ENCODE measurements at places on chromosomes 13 and 19.

GRCh38 chr19:6384381-6384780, 8.6 kb downstream of the GTF2F1 start:
- DNase-seq = no peak

GRCh38 chr13:53052675-53053074, 24.1 kb downstream of the OLFM4 start:
- no peak for DNase-seq

DNA sequence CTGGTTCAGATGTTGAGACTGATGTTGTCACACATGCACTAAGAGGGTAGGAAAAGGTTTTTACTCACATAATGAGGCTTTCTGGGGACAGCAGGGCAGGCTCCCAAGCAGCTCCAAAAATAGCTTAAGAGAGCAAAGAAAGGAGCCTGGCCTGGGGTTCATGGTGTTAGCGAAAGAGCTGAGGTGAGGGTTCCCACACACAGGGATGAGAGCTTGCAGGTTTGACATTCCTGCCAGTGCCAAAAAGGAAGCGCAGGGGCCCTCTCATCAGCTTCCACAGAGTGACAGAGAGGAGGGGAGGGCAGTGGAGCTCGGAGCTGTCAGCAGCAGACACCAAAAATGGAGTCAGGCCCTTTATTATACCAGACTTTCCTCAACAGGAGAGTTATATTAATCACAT, 65.5 kb upstream of the FAM216B start:
- no peak for DNase-seq

- no peak for DNase-seq
Measured at GRCh38 chr13:106172176-106172905, 363.1 kb downstream of the EFNB2 start.

GRCh38 chr13:35594096-35594495, 117.6 kb upstream of the MAB21L1 start:
- no peak for DNase-seq

DNA sequence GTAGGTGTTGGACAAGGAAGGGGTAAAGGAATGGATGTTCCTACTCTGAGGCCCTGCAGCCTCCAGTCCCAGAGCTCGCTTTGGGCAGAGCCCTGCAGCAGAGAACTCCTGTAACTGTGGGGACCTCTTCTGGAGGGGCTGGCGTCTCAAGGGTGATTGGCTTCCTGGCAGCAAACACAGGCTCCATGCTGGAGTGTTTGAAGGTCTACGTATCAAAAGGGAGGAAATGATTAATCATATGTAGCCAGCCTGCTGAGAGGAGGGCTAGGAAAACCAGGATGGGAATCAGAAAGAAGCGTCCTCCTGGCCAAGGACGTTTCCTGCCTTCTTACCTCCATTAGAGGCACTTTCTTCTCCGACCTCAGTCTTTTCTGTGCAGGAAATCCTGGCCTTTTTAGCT, 208.5 kb downstream of the TSHZ3 start:
- DNase-seq = no peak

- no peak for DNase-seq
Measured at GRCh38 chr13:110274687-110275086, 32.3 kb downstream of the COL4A1 start.

DNA sequence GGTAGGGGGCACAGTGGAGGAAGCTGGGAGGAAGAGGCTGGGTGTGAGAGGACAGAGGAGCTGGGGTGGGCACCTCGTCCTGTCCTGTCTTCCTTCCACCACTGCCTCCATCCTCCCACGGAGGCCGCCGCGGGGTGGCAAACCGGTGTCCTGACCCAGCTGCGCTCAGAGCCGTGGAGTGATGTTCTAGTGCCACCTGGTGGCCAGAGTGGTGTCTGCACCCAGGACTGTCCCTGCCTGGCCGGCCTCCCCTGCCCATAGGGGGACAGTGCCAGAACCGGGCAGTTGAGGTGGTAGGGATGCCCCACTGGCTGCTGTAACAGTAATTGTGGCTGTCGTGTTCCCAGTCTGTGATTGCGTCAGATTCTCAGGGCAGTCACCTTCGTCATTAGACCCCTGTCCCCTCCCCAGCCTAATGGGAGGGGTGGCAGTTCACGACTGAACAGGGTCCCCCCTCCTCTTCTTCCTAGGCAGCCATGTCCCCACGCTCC, 11.1 kb upstream of the ARRDC2 start:
- DNase-seq = peak; percentile 89

- no peak for DNase-seq
Measured at GRCh38 chr13:72853000-72853399, 71.1 kb downstream of the PIBF1 start.

GRCh38 chr13:110625771-110626321, 10.5 kb downstream of the NAXD start:
- DNase-seq = no peak

DNA sequence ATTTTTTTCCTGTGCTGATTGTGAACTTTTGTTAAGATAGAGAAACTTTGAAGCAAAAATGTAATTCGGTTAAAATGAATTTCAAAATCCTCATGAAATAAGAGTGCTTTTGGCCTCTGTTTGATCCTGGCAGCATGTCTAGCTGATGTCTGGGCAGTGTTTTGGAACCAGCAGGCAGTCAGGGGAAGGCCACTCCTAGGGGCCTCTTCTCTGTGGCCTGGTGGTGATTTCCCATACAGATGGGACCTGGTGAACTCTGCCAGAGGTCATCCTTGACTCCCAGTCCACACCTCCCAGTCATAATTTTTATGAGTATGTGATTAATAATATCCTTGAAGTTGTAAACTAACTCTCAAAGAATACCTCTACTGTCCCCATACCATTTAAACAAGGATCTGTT, 226.6 kb downstream of the PCCA start:
- DNase-seq = no peak

DNA sequence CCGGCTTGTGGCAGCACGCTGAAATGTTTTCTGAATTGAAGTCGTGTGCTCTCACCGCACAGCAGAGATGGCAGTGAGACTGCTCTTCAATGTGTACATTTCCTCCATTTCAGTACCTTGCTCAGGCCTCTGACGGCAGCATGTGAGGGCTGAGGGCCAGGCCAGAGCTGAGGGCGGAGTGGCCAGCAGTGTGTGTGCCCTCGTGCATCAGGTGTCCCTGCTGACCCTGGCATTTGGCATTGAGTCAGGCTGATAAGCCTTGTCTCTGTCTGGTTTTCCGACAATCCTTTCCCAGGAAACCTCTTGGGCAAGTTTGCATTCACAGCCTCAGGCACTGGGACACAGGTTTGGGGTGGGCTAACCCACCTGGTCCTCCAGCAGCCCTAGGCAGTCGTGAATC, 62.3 kb downstream of the EFNB2 start:
- no peak for DNase-seq

- no peak for DNase-seq
Measured at GRCh38 chr13:49580980-49581680, 4.2 kb downstream of the RCBTB1 start.

GRCh38 chr13:64855506-64855905, 2374.6 kb downstream of the PCDH9 start:
- no peak for DNase-seq

GRCh38 chr19:48713041-48713863, 6.3 kb downstream of the MAMSTR start:
- DNase-seq = no peak

- no peak for DNase-seq
Measured at GRCh38 chr13:21465710-21466160, 6.6 kb upstream of the ZDHHC20 start.

DNA sequence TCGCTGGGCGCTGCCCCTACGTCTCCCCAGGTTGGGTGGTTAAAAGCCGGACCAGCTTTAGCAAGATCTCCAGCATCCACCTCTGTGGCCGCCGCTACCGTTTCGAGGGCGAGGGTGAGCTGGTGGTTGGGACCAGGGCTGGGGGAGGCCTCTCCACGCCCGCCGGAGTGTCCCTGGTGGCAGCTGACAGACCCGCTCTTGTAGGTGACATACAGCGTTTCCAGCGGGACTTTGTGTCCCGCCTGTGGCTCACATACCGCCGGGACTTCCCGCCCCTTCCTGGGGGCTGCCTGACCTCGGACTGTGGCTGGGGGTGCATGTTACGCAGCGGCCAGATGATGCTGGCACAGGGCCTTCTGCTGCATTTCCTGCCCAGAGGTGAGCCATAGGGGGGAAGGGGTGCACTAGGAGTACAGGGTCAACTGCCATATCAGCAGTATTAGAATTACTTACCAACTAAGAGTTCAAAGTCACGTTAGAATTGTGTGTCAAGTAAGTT, 1.1 kb downstream of the ATG4D start:
- no peak for DNase-seq

GRCh38 chr19:2059422-2060201, 8.6 kb upstream of the MKNK2 start:
- DNase-seq = no peak

DNA sequence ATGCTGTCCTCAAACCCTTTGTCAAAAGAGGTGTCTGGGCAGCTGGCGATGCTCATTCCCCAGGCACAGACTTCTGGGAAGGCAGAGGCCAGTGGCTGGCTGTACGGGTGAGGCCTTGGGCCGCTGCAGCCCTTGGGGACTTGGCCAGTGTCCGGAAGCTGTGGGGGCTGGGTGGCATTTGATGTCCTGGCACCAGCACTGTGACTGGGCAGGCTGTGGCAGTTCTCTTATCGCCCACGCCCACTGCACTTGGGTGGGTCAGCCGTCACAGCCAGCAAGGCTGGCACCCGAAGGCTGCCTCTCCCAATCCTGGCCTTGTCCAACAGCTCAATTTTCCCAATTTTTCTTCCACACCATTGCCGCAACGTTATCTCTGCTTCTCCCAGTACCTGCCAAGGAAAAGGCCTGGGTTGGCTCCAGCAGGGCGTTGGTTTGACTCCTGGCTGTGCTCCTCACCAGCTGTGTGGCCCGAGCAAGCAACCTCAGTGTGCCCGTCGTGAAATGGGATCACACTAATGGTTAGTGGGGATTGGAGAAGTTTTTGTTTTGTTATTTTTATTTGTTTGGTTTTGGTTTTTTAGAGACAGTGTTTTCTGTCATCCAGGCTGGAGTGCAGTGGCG, 12.7 kb upstream of the SLC44A2 start:
- no peak for DNase-seq

- DNase-seq = no peak
Measured at GRCh38 chr13:69069554-69070133, 1038.0 kb upstream of the ATXN8OS start.

DNA sequence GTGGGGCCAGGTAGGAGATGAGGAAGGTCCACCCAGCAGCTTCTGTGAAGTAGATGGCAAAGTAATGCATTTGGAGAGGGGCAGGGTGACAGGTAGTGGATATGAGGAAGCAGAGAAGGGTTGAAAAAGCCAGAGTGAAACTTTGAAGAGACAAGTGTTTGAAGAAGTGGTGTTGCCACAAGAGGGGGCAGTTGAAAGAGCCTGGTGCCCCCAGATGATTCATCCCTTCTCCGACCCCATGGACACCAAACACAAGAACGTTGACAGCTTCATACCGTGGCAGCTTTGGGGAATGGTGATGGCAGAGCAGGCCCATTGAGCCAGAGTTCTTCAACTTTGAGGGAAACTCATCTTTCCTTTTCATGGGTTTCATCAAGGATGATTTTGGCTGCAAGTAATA, 19.9 kb downstream of the IFNL3 start:
- no peak for DNase-seq

DNA sequence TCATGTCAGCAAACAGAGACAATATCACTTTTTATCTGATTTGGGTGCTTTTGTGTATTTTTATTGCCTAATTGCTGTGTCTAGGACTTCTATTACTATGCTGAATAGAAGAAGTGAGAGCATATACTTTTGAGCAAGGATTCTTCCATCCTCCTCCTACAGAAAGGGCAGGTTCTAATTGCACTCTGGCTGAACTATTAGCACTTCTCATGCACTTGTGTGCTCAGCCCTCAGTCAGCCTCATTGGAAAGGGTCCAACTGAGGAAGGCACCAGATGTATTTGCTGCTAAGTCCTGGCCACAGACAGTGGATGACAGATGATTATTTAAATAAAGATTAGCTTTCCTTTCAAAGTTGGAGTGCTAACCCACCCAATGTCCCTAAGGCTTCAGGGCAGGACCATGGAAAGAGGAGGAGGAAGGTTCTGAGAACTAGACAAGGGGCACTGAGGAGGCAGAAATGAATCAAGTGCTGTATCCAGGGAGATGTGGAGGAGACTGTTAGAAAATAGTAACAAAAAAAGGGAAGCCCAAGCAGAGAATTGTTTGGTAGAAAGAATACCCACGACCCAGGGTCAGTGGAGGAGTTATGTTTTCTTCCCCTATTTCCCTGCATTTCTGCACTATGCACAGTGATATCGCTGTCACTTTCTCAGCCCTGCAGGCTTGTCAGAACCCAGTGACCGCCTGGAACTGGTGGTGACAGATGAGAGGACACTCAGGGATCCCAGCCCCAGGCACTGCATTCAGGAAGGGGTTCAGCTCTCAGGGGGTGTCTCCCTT, 8.0 kb downstream of the LILRB4 start:
- no peak for DNase-seq

GRCh38 chr19:3057275-3057714, 5.0 kb downstream of the TLE5 start:
- no peak for DNase-seq

GRCh38 chr13:64314331-64314730, 2898.7 kb upstream of the PCDH20 start:
- DNase-seq = no peak

DNA sequence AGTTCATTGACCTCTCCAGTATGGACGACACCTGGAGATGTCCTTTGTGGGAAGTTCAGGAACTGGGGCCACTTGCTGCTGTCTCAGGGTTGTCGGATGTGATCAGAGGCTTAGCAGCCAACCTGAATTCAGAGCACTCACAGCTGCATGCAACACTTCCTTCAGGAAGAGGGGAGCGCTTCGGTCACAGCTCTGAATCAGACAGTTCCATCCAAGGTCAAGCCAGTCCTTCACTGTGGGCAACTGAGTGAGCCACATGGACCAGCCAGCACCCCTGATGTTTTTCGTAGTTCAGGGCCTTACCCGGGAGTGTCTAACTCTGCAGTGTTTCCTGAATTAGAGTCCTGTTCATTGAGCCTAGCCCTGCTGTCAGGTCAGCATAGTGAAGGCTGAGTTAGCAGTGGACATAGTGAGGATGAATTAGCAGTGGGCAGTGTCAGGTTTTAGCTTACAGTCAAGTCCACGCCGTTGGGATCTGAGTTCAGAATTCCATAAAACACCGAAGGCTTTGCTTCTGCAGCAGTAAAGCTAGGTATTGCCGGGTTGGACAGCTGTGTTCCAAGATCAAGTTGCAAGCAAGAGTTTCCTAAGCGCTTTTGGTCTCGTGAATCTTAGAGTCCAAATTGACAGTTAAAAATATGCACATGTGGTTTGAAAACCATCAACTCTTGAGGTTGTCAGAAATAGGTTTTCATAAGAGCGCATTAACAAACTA, 5.1 kb downstream of the ZNF555 start:
- DNase-seq = no peak

DNA sequence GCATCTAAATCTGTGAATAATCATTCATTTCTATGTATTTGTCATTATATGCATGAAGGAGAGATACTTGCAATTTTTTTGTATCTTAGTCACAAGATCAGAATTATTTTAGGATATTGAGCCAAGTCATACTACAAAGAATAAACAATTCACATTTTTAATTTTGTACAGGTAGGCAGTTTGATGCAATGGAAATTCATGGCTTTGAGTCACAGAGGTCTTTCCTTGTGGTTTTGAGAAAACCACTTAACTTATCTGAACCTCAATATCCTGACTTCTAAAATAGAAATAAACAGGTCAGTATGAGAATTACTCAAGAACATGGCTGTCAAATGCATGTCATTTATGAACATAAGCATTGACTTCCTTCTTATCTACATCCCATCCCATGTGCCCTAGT, 221.4 kb upstream of the SLC10A2 start:
- DNase-seq = peak; percentile 10

Measured in activated CD4-positive, alpha-beta T cell treated with anti-CD3 and anti-CD28 coated beads, Interleukin-10, Interleukin-2, amounts not matched to agents 100 ng/mL and 50 ng/mL, durations not matched to agents 16 hours and 8 hours (primary cell).